ENCODE measurements at places on chromosomes 5 and 9.
A peak's percentile ranks its signal among the peaks of the same experiment; 100 is the strongest.

DNA sequence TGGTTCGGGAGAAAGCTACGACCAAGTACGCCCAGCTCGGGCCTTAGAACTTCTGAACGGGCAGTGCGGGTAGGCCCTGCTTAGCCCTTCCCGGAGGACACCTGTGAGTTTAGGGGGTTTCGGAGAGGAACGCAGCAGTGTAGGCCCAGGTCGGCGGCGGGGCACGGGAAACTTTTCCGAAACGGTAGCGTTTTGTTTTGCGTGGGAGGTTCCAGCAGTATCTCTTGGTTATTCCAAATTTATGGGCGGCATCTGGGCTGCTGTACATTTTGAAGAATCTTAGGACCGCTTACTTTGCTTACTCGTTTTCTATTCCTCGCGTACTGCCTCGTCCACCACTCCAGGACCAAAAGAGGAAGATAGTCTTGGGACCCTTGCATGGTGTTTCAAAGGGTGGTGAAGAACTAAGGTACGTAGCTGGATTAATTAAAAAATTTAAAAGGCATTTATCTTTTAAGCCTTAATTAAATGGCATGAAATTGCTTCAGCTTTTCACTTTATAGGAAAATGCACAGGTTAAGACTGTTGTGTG lies 492 bp downstream of the TENT2 start:
- DNase-seq: no peak

DNA sequence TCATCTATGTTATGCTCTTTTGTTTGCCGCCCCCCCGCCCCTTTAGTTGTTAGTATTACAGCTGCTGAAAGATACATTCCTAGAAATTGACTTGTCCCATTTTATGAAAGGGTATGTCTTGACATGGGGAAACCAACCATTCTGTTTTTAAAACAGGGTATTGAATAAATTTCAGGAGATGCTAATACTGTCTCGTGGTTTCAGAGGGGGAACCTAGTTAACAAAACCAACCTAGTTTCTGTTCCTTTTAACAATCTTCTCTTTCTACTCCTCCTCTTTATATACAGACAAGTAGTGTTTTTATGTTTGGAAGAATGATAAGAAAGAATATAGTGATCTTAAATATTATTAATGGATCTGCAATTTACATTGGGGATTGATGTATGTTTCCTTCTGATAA lies 3.5 kb downstream of the PIP5K1B start:
- no peak for DNase-seq

GRCh38 chr9:136820971-136821825 lies 13.4 kb downstream of the RABL6 start:
- no peak for DNase-seq

GRCh38 chr9:132823370-132824145 lies 54.5 kb downstream of the AK8 start:
- DNase-seq: no peak

DNA sequence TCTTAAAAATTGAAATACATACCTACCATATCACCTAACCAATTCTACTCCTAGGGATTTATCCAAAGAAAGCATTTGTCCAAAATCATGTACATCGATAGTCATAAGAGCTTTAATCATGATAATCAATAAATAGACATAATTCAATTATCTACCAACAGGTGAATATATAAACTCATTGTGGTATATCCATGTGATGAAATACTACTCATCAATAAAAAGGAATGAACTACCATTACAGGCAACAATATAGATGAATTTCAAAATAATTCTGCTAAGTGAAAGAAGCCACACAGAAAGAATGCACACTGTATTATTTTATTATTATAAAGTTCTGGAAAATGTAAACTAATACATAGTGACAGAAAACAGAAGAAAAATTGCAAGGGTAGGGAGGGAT lies 81.8 kb downstream of the RFX3 start:
- DNase-seq: no peak

DNA sequence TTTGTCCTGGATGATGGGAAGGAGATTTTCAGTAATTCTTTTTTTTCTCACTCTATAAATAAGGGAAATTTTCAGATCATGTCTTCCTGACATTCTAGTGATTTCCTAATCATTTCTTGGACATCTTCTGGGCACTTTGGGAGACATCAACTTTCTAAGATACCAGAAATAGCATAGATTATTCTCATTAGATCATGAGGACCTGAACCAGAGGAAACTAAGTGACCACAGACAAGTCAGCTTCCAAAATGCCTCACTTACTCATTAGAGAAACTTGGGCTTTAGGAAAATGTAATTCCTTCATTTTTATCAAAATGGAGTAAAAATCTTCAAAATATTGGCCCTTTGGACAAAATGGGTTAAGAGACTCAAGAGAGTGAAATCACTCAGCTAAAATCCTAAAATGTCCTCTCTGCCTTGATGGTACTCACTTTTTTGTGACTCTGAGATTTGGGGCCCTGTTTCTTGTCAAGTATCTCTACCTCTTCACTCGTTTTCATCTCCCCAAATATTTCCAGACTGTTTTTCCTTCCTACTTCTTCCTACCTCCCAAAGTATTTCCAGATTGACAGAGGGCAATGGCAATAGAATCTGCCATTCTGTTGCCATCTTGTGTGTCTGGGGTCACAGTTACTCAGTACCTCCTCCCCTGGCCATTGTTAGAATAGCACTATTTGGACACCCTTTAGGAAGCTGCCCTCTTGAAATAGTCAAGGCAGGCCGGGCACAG lies 194.5 kb downstream of the NR3C1 start:
- no peak for DNase-seq

DNA sequence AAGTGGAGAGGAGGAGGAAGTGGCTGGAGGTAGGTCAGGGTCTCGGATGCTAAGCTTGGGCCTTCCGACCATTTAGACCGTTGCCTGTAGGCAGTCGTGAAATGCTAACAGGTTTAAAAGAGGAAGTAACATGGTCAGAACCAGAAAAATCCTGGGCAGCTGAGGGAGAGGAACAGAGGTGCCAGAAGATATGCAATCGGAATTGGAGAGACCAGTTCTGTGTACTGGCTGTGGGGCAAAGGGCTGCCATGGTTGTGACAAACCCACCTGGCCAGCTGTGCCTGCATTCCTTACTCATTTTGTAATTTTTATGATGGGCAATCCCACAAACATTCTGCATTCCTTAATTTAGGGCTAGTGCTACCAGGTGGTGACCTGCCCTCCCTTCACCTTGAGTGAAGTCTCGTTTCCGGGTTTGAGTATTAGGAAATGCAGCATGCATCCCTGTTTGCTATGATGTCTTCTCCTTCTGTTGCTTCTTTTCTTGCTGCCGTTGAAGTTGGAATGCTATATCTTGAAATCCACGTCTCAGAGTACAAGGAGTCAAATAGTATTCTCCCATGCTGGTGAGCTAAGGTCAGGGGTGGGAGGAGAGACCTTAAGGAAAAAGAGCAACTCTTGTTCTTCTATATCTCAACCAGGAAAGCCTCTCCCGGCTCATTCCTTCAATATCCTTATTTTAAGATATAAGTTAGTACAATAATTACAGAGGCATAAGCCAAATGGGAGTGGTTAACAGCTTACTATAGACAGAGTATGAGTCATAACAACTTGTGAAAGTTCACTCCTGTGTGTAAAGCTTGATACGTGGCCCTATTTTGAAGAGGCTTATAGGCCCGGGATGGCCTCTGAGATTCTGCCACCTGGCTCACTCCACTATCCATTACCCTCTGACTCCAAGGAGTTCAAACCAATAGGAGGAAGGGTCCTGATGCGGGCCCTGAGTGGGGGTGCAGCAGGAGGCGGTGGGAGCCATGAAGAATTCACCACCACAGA lies 37.0 kb downstream of the B4GALT1 start:
- DNase-seq: no peak

- no peak for DNase-seq
Observed at GRCh38 chr5:114839360-114839759, 330.3 kb downstream of the TRIM36 start.

DNA sequence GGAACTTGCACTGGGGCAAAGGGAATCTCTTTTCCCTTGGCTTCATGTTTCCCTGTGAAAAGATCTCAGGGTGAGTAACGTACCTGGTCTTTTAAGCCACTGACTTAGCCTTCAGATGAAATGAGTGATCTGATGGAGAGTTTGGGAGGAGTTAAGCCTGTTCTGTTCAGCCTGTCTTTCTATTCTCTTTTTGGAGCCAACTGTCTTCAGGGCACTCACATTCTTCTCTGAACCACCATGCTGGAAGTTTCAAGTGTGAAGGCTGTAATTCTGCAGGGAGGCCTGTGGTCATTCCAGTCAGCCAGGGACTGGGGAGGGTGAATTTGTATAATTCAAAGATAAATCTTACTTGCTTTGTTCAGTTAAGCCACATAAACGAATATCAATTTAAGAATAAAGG lies 722.2 kb upstream of the SEMA6A start:
- no peak for DNase-seq

GRCh38 chr9:89122949-89123348 lies 55.7 kb downstream of the SHC3 start:
- DNase-seq: no peak

GRCh38 chr9:116943970-116944369 lies 256.9 kb downstream of the TRIM32 start:
- no peak for DNase-seq

- no peak for DNase-seq
Observed at GRCh38 chr5:159195775-159196174, 13.6 kb downstream of the RNF145 start.

GRCh38 chr9:8207596-8207995 lies 408.0 kb upstream of the DMAC1 start:
- DNase-seq: no peak

DNA sequence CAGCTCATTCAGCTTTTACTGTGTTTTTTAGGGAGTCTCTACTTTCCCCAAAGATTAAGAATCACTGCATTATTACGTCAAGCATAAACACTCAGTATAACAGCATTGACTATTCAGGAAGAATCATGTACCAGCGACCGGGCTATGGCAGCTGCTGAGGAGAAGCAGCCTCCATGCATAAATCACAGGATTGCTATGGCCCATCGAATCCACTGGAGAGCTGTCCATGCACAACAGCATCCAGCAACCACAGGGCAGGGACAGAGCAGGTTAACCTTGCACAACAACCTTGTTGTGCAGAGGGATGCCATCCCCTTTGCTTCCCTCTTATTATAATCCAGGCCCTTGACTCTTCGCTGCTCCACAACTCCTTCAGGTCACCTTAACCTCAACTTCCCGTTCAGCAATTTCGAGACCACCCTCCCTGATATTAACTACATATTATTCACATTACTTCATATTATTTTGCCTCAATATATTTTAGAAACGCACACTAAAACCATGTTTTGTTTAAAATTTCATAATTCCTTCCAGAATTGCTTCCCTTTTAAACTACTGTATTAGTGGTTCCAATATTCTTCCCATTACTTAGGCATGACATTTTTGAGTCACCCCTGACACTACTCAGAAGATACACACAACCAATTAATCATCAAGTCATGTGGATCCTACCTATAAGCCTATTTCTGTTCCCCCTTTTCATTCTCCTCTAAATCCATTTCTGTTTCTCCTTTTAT lies 991 bp downstream of the IARS1 start:
- DNase-seq: no peak

GRCh38 chr9:14153310-14153720 lies 160.6 kb downstream of the NFIB start:
- DNase-seq: no peak

DNA sequence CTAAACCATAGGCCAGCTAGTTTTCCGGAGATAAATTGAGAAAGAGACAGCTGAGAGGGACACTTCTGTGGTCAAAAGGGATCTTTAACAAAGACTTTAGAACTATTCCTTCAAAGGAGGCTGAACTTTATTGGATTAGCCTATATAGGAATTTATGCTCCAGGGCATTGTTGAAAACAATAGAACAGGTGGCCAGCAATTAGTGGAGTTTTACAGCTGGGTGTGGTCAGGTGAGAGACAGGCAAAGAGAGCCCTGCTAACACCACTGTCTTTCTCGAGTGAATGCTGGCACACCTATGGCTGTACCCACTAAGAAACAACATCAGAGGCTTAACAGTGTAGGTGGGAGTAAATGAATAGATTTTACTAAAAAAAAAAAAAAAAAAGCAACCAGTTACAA lies 16.7 kb upstream of the TLR4 start:
- no peak for DNase-seq

- DNase-seq: peak; percentile 24
Observed at GRCh38 chr9:131799177-131799823, 59.4 kb upstream of the RAPGEF1 start.

DNA sequence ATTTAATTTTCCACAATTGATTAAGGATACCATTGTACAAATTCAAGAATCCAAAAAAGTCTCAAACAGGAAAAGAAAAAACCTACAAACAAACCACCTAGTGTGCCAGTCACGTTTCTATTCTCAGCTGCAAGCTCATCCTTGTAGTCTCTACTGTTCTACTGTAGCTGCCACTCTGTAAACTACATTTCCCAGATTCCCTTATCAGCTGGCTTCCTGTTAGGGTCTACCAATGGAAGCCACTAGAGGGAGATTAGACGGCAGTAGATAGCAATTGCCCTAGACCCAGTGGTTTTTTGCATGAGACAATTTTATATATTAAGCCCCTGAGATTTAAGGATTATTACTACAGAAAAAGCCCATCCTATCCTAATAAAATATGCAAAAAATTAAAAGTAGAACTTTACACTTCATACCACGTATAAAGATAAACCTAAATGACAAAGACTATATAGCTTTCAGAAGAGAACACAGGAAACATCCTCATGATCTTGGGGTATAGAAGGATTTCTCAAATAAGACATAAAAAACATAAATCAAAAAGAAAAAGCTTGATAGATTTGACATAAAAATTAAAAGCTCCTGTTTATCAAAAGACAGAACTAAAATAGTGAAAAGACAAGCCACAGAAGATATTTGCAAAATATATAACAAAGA lies 37.4 kb downstream of the P4HA2 start:
- DNase-seq: no peak

- DNase-seq: no peak
Observed at GRCh38 chr5:145586661-145587307, 248.4 kb downstream of the PRELID2 start.

DNA sequence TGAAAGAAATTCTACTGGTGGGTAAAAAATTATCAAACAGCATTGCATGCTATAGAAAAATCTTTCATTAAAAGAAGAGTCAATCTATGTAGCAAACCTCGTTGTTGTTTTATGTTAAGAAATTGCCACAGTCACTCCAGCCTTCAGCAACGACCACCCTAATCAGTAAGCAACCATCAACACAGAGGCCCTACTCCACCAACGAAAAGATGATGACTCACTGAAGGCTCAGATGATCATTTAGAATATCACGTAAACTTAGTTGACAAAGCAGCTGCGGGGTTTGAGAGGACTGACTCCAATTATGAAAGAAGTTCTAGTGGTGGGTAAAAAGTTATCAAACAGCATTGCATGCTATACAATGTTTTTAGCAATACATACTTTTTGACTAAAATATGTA lies 242.6 kb downstream of the DRD1 start:
- no peak for DNase-seq

- no peak for DNase-seq
Observed at GRCh38 chr5:133778636-133779035, 166.3 kb upstream of the FSTL4 start.

DNA sequence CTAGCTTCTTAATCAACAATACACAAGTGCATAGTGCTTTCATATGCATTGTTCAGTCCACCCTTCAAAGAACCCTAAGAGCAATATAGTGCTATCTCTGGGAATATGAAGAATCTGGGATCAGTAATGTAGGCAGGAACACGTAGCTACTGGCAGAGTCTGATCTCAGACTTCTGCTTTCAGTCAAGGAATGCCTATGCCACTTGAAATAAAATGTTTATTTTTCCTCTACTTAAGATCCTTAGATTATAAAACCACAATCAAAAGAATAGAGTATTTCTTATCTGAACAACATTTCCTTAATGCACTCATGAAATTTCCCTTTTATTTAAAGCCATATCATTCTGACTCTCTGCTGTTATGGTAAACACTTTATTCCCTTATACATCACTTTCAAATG lies 1407.8 kb upstream of the C9orf72 start:
- DNase-seq: no peak
